ENCODE measurements at places on chromosomes 2 and 18.

DNA sequence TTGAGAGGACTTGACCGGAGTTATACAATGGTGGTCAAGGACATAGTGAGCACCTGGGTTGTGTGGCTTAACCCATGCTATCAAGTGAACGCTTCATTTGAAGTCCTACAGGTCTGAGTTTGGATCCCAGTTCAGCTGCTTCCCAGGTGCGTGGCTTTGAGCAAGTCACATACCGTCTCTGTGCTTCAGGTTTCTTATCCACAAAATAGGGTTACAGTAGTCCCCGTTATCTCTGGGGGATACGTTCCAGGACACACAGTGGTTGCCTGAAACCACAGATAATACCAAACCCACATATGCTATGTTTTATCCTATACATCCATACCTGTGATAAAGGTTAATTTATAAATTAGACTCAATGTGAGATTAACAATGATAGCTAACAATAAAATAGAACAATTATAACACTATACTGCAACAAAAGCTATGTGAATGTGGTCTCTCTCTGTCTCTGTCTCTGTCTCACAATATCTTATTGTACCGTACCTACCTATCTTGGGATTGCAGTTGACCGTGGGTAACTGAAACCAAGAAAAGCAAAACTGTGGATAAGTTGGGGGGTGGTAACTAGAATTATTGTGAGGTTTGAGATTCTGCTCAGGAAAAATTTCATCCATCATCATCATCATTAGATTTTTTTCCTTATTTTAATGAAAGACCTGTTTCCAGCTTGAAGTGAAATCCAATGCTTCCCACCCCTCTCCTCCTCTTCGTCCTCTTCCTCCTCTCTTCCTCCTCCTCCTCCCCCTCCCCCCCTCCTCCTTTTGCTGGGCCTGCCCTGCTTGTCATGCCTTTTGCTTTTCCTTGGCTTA, 22.7 kb downstream of the LBH start:
- DNase-seq = no peak

DNA sequence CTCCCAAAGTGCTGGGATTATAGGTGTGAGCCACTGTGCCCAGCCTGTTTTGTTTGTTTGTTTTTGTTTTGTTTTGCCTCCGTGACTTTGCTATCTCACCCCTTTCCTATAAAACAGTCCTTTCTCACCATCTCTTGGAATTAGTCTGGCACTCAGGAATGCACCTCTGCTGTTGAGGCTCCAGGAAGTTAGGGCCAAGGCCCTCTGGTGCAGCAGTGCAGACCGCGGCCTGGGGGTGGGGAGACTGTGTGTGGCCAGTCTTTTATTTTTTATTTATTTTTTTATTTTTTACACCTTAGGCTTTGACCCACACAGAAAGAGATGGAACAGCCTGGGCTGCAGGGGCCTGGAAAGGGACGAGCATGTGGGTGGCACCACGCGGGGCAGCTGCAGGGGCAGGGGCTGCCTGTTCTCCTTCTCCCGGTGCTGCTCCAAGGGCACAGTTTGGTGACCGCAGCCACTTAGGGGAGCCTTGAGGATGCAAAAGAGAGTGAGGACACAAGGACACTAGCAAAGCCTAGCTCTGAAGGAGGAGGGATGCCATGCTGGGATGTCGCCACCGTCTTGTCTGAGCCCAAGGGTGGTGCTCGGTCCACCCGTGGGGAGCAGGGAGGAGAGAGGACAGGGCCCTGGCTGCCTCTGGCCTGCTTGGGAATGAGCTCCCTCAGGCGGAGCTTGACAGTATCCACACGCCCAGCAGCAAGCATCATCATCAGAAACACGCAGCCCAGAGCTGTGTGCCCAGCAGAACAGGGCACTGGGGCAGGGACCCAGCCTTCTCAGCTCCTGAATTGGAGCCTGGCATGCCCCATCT, 19.4 kb upstream of the ALPI start:
- DNase-seq = no peak

GRCh38 chr2:107806901-107807300, 19.8 kb upstream of the RGPD4 start:
- peak; percentile 44 for DNase-seq

DNA sequence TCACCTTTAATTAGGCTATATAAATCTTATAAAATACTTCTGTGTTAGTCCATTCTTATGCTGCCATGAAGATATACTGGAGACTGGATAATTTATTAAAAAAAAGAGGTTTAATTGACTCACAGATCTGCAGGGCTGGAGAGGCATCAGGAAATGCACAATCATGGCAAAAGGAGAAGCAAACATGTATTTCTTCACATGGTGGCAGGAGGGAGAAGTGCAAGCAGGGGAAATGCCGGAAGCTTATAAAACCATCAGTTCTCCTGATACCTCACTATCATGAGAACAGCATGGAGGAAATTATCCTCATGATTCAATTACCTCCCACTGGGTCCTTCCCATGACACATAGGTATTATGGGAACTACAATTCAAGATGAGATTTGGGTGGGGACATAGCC, 504.4 kb downstream of the RIT2 start:
- DNase-seq = no peak

DNA sequence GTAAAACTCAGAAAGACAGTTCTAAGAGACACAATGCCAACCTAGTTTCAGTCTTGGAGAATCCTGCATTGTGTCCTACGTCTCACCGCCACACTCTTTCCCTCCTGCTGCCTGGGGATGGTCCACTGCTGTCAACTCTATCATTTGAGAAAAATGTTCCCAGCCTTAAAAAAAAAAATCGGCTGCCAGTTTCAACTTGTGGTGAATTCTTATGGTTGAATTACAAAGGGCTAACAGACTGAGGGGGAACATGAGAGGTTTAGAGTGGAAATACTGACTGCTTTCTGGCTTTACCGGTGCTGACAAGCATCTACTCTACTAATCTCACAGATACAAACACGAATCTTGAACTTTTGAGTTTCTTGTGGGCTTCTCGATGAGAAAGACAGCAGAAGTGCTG, 74.0 kb downstream of the NAB1 start:
- no peak for DNase-seq

GRCh38 chr2:45889620-45890370, 238.3 kb downstream of the PRKCE start:
- no peak for DNase-seq

DNA sequence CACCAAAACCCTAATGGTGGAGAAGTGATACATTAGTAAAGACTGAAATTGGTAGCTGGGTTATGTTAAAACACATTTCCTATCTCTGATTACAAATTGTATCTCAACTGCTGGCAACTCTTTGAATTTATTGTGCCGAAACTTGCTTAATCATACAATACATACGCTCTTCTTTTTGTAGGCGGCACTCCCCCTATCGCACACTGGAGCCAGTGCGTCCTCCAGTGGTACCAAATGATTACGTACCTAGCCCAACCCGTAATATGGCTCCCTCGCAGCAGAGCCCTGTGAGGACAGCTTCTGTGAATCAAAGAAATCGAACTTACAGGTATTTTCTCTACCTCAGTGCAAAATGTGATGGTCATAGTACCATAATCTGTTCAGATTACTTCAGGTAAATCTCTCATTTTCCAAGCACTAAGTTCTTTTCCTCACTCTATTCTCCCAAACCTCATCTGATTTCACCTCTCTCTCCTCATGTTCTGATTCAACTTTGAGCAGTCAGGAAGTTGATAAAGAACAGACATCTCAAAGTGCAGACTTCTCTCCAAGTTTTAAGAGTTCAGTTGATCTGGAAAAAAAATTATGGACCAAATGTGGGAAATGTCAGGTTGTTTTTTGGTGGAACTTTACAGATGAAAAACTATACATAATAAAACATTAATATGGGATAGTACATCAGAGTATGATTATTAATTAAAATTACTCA, 66.5 kb downstream of the ABI2 start:
- DNase-seq = no peak

GRCh38 chr2:62939735-62940491, 110.7 kb upstream of the OTX1 start:
- DNase-seq = no peak

- no peak for DNase-seq
Measured at GRCh38 chr2:191221666-191222065, 23.5 kb upstream of the MYO1B start.

DNA sequence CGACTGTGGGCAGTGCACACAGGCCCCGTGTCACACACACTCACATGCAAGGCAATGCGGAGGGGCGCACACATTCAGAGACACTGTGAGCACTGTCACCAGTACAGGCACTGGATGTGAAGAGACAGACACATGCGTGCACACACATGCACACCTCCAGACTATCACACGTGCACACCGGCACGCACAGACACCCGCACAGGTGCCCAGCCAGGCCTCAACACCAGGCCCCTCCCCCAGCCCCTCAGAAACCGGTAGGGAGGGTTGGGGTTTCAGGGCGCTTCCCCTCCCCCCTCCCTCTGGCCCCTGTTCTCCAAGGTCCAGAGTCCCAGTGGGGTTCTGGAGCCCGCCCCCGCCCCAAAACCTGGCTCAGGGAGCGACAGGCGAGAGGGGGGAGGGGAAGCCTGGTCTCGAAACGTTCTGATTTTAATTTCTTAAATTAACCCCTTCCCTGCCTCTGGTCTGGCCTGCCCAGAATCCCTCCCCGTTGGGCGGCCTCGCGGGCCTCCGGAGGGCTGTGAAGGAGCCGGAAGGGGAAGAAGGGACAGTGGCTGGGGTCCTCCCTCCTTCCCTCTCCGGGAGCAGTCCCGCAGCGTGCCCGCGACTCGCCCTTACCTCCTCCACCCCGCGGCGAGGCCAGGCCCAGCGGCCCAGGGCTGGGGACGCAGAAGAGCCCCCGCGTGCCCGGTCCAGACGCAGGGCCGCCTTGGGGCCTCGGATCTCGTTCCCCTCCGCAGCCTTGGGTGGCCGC, 558 bp downstream of the FBXO41 start:
- peak; percentile 36 for DNase-seq

DNA sequence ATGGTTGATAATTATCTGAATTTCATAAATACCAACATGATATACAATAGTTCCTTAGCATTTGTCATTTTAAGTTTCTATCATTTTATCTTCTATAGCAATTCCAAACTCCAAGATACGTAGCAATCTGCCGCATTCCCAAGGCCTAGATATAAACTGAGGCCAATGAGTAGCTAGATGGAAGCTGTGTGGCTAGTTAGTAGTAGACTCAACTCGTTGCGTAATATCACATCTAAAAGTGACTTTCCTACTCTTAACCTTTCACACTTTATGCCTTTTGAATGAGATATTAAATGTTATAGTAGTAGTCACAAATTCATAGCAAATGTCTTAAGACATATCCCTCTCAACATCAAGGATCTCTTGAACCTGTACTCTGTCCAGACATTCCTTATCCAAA, 33.6 kb downstream of the WDSUB1 start:
- no peak for DNase-seq

DNA sequence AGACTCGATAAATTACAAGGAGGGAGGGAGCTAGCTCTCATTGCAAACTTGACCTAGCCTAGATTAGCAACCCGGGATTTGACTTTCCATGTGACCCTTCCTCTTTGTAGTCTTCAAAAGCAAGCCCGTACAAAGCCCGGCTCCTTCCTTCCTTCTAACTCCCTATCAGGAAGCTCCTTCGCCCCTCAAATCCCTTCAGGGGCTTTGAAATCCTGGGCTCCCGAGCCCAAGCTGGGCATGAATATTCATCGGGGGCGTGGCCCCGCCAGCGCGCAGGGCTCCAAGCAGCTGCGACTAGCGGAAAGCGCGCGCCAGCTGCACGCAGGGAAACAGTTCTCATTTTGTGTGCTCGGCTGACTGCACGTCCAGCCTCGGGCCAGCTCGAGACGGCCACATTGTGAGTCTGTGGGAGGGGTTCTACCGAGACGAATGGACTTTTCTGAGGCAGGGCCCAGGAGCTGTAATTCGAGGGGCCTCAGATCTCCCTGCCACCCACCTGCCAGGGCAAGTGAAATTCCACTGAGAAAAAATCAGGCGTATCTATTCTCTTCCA, 84.0 kb upstream of the PELI1 start:
- peak; percentile 88 for DNase-seq

GRCh38 chr2:100451092-100451491, 19.2 kb upstream of the NMS start:
- DNase-seq = no peak

DNA sequence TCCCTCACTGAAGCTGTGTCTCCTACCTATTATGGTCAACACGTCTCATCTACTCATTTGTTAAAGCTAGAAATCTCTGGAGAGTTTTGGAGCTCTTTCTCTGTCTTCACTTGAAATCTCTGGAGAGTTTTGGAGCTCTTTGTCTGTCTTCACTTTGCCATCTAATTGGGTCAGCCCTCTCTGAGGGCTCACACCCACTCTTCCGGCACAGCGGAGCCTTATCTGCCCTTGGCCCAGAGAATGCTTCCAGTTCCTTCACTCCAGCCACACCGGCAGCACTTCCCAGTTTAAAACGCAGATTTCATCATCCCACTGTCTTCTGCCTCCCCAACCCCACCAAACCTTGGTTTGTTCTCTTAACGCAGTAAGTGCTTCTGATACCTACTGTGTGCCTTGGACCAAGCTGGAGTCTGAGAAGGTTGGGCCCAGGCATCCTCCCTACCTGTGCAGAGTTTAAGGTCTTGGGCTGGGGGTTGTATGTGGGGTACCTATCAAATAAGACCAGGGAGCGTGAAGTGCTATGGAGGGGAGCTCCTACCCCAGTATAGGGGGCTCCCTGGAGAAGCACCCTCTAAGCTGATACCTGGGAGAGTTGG, 5.0 kb downstream of the HPCAL1 start:
- DNase-seq = no peak

GRCh38 chr2:20516646-20517341, 69.9 kb downstream of the RHOB start:
- DNase-seq = no peak

DNA sequence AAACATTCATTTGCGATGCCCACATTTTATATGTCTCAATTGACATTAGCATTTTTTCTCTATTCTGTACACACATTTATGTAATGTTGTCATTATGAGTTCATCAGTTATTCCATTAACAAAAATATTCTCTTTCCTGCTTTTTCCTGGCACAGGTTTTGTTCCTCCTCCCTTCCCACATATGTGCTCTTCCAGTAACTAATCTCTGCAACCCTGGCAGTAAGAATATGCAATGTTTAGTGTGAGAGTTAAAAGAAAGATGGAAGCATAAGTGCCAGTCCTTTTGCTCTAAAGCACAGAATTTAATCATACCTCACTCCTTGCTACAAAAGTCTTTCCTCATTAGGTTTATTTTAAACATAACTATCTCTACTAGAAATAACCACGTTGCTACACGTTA, 155.8 kb upstream of the ERBB4 start:
- no peak for DNase-seq

- peak; percentile 25 for DNase-seq
Measured at GRCh38 chr2:201795607-201796477, 10.5 kb upstream of the CDK15 start.

DNA sequence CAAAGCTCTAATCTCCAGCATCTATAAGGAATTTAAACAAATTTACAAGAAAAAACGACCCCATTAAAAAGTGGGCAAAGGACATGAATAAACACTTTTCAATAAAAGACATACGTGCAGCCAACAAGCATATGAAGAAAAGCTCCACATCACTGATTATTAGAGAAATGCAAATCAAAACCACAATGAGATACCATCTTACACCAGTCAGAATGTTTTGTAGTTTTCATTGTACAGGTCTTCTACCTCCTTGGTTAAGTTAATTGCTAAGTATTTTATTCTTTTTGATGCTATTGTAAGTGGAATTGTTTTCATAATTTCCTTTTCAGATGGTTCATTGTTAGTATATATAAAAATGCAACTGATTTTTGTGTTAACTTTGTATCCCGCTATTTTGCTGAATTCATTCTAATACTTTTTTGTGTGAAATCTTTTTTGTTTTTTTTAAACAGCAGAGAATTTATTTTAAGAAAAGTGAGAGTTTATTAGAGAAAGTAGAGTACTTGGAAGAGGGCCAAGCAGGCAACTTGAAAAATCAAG, 40.7 kb downstream of the SLC39A10 start:
- DNase-seq = no peak

GRCh38 chr2:65922794-65923193, 490.4 kb upstream of the SPRED2 start:
- DNase-seq = no peak

GRCh38 chr2:24409700-24410556, 49.6 kb upstream of the ITSN2 start:
- peak; percentile 81 for DNase-seq
